ENCODE measurements at places on chromosomes 2 and 18.

- no peak for DNase-seq
Measured at GRCh38 chr2:41216978-41217377, 765.1 kb upstream of the SLC8A1 start.

DNA sequence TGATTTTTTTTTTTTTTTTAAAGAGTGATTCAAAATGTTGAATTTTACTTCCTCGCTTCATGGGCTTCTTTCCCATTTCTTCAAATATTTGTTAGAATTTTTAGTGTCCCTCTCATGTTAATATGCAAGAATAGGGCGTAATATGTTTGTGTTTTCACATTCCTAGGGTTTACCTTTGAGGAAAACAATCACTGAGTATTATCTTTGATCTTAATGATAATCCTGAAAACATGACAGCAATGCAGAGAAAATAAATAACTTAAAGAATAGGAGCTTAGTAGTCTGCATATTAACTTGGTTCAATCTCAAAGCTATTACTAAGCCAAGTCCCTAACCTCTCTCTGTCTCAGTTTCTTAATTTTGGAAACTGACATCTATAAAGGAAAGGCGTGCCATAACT, 475.4 kb downstream of the NRXN1 start:
- no peak for DNase-seq

DNA sequence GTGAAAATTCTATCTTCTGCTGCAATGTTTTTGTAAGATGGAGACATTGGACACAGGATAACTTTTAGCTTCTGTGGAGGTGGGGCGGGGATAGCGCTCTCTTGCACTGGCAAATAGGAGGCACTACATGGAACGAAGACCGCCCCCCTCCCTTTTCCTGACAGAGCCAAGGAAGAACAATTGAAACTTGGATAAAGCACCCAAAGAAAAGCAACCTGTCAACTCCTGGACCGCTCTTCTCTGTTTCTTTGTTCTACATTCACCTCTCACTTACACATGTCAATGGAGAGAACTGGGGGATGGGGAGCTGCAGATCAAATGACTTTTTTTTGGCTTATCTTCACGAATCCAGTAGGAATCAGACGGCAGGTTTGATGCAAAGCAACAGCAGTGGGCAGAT, 126.3 kb upstream of the CHAC2 start:
- no peak for DNase-seq

DNA sequence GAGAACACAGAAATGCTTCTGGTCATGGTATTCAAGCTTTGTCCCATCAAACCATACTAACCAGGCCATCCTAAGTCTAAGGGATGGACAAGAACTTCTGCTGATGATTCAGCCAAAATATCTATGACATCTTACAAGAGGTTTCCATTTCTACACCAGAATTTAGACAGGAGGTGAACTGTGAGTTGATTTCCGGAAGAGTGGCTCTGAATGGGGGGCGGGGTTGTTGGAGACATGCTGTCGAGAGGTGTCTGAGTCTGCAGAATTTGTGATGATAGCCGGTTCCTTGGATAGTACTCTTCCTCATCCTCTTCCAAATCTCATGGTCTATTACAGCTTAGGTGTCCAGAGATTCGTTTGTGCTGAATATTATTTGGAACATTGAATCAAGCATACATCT, 408.7 kb upstream of the TCF4 start:
- no peak for DNase-seq

Data from SK-N-DZ (cell line).